Activated naive CD4-positive, alpha-beta T cell treated with anti-CD3 and anti-CD28 coated beads, Interleukin-2, amount 50 U/mL, for 72 hours (primary cell): ENCODE measurements at places on chromosomes 3 and 15. TPM values are rescaled to one million over a fixed set of nuclear protein-coding genes. Genes with fewer than 3 reads are reported as not detected.

CSPG5 gene
- 1.2 TPM for total RNA-seq

KCNMB3 gene
- total RNA-seq = 0.43 TPM

CCDC39 gene
- total RNA-seq = not detected

RAD51 gene
- 79.9 TPM for total RNA-seq

IGF2BP2 gene
- total RNA-seq = 0.46 TPM

ITIH3 gene
- total RNA-seq = not detected

EXOSC7 gene
- total RNA-seq = 71.1 TPM

GPR149 gene
- not detected for total RNA-seq

CEMIP gene
- not detected for total RNA-seq

TCTA gene
- total RNA-seq = 9.2 TPM

WNT7A gene
- total RNA-seq = 0.06 TPM

GOLGA6L4 gene
- total RNA-seq = 1.7 TPM

KLHL40 gene
- total RNA-seq = not detected

NR2F2 gene
- not detected for total RNA-seq

ITIH4 gene
- total RNA-seq = 16.5 TPM

NR1I2 gene
- 0.60 TPM for total RNA-seq

DCLK3 gene
- total RNA-seq = not detected

SENP5 gene
- 37.0 TPM for total RNA-seq

ASB14 gene
- not detected for total RNA-seq

MYLK gene
- 0.30 TPM for total RNA-seq
